ENCODE measurements at places on chromosomes 11 and 22.

DNA sequence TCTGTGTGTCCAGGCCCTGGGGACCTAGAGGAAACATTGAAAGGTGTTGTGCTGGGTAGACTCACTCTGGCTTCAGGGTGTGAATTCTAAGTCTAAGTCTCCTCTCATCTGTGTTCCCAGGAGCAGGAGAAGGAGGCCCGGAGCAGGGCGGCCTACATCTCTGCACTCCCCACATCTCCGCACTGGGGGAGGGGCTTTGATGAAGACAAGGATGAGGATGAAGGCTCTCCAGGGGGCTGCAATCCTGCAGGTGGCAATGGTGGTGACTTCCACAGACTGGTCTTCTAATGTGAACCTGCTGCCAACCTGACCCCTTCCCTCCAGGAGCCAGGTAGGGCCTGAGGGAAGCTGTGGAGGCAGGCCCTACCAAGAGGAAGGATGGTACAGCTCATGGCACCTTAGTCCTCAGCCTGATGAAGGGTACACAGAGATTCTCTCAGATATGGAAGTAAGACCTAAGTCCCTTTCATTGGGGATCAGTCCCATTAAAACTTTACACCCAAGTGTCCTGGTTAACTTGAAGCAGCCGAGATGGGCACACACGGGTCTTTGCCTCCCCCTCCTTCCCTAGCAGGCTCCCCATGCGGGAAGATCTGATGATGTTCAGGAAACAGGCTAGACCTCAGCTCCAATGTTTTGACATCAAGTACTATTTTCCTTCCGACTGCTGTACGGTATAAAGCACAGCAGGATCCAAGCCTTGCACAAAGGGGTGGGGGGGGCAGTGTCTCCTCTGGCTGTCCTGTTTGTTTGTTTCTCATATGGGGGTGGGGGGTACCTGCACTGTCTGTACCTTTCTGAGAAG lies 25.0 kb downstream of the USP35 start:
- DNase-seq: no peak

DNA sequence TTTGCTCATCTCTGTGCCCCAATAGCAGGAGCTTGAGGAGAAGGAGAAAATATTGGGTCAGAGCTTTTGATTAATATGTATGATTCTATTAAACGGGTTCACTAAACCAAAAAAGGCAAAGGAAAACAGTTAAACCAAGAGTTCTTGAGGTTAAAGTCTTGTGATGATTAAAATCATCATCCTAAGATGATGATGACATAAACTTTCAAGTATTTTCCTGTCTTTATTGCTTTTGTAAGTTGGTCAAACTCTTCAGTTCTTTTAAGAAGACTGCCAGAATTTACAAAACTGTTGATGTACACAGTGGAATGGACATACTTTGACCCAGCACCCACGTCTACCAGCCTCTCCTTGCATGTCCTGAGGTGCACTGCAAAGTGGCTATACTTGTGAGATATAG lies 41.0 kb downstream of the FDX1 start:
- no peak for DNase-seq

DNA sequence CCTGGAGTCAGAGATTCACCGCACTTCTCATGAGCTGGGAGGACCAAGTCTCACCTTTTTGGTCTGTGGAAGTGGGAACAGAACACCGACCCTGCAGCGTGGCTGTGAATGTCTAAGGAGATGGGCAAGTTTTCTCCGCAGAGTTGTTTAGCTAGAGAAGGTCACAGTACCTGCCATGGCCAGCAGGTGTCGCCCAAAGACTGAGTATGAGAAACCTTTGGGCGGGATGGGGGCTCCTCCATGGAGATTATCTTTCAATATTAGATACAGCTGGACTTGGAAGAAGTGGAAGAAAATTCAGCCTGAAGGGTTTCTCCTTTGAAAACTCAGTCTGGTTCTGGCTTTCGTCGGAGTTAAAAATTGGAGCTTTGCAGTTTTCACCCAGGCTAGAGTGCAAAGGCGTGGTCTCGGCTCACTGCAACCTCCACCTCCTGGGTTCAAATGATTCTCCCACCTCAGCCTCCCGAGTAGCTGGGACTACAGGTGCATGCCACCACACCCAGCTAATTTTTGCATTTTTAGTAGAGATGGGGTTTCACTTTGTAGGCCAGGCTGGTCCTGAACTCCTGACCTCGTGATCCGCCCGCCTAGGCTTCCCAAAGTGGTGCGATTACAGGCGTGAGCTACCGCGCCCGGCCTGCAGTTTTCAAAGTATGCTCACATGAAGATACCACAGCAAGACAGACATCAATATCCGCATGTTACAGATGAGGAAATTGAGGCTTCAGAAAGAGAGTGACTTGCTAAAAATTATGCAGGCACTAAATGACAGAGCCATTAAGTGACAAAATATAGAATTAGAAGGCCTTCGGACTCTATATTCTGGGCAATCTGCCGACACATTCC lies 10.7 kb upstream of the DSCAML1 start:
- DNase-seq: peak; percentile 66

DNA sequence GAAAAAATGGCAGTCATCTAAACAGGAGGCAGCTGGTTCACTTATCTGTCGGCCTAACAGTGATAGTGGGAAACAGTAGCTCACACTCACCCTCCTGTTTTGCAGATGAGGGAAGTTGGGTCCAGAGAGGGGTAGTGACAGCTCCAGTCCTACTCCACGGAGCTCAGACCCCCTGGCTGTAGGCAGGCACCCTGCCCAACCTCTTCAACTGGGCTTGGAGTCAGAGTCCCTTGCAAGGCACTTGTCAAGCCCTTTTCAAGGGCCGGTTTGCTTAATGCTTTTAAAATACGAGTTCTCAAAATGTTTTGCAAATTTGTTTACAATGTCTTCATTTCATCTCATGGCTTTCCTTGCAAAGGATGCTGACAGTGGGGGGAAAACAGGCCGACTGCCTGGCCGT lies 75.1 kb downstream of the BMAL1 start:
- no peak for DNase-seq

GRCh38 chr22:49575703-49576081 lies 252.0 kb downstream of the BRD1 start:
- DNase-seq: peak; percentile 5

DNA sequence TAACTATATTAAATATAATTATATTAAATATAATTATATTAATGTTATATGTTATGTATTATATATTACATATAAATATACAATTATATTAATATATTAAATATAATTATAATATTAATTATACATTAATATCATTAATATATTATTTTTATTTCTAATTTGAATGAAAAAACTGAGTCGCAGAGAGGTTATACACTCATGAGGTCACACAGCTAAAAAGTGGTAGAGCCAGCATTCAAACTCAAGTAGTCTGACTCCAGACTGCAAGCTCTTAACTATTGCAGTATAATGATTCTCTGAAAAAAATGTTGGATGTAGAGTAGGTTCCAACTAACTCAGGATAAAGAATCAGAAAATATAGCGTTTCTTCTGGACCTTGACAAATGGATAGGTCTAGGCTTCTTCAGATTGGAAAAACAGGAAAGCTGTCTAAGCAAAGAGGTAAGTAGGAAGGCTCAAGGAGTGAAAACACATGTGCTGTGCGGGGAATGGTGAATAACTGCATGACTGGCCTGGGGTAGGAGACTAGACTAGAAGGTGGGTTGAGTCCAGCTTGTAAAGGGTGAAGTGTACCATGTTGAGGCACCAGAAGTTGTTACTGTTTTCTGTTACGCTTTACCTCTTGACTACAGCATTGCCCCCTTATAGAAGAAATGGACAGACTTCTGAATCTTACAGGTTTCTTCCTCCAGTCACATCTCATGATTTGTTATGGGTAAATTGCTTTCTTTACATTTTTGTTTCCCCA lies 80.3 kb downstream of the TRIM44 start:
- no peak for DNase-seq

- no peak for DNase-seq
These were observed 12.4 kb downstream of the CAVIN3 start for GRCh38 chr11:6307876-6308275.

DNA sequence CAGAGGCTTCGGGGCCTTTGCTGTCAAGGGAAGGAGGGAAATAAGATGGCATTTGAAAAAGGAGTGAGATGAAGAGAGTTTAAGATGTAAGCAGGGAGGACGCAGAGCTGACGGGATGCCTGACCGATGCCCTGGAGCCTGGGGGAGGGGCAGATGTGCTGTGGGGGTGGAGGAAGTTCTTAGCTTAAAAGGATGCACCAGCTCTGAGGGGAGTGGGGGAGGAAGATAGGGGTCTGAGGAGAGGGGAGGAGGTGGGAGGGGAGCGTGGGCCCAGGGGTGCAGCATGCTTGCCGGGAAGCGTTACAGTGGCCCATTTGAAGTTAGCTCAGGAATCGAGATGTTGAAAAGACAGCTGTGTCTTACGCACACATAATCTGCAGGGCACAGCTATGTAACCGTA lies 56.3 kb downstream of the RPS6KA4 start:
- DNase-seq: no peak

DNA sequence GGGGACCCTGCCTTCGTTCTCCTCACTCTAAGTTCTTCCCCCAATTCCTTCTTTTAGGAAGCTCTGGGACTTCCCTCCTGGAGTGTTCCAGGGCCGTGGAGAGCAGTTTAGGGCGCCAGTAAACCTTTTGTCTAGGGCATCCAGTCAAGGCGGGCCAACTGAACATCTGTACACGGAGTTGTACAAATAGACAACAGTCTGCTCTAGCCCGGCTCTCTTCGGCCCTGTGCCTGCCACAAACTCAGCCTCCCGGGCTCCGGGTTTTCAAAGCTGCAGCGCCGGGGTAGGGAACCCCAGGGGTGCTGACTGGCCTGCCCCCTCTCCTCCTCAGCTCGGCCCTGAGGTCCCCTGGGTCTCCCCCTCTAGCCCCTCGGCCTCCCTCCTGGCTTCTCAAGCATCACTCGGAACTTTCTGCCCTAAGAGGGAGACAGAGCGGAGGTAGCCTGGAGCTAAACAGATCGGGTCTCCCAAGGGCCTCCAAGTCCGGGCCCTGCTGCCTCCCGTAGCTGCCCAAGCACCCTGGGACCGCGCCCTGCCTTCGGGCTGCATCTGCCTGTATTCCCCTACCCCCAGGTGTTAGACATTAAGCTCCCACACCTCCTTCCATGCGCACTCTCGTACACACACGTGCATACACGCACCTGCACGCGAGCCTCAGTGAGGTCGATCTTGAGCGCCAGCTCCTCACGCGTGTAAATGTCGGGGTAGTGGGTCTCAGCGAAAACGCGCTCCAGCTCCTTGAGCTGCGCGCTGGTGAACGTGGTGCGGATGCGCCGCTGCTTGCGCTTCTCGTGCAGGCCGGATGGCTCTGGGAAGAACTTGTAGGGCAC lies 3.3 kb downstream of the PHOX2A start:
- DNase-seq: no peak

DNA sequence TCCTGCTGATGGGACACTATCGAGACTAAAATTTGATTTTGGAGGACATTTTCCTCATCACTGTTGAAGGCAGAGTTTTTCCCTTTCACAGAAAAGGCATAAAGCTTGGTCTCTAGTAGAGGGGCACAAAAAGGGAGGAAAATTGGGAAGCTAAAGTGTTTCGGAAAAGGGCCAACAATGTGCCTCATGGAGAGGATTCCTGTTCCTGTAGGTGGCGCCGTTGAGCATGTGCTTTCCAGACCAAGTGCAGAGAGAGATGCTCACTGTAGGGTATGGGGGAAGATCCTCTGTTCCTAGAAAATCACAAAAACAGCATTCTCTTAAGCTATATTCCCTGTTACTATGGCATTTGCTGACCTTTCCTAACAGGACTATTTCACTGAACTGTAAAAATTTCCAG lies 18.4 kb upstream of the OR4C5 start:
- DNase-seq: no peak

DNA sequence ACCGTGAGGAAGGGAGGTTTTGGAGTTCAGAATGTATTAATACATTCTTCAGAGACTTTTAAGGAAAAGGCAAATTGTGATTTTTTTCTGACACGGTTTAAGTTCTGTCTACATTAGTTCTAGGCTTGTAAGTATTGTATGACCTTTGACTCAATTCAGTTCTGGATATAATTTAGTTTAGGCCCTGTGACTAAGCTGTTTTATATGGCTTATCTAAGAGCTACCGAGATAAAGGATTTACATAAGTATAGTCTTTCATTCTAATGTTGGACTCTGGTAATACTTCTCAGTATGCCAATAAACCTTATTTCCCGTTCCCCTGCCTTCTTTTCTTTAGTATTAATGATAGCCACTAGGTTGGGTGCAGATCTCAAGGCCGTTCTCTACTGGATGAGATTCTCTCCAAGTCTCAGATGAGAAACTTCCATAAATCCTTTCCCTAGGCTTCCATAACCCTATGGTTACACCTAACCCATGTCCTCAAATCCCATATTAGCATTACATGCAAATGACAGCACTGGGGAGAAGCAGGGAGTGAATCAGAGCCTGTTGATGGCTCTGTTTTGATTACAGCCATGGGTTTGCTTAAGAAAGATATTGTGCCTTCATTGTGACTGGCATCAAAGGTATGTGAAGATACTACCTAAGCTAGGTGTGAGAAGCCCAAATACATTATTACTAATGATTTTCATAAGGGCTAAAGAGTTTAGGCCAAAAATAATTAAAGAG lies 38.7 kb downstream of the BARX2 start:
- no peak for DNase-seq

DNA sequence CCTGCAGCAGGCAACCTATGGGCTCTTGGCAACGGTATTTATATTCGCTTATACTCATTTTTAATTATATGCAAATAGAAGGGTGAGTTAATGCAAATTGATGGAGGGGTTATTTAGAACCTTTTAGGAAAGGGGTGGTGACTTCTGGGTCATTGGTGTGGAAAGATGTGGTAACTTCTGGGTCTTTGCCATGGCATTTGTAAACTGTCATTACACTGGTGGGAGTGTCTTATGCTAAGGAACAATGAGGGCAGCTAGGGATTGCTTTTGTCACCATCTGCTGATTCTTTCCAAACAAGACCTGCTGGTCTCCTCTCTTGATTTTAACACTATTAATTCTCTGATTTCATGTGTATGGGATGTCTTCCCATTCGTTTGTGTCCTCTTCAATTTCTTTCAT lies 11.7 kb upstream of the KAT5 start:
- DNase-seq: no peak

GRCh38 chr11:44627165-44627789 lies 61.8 kb downstream of the CD82 start:
- no peak for DNase-seq

DNA sequence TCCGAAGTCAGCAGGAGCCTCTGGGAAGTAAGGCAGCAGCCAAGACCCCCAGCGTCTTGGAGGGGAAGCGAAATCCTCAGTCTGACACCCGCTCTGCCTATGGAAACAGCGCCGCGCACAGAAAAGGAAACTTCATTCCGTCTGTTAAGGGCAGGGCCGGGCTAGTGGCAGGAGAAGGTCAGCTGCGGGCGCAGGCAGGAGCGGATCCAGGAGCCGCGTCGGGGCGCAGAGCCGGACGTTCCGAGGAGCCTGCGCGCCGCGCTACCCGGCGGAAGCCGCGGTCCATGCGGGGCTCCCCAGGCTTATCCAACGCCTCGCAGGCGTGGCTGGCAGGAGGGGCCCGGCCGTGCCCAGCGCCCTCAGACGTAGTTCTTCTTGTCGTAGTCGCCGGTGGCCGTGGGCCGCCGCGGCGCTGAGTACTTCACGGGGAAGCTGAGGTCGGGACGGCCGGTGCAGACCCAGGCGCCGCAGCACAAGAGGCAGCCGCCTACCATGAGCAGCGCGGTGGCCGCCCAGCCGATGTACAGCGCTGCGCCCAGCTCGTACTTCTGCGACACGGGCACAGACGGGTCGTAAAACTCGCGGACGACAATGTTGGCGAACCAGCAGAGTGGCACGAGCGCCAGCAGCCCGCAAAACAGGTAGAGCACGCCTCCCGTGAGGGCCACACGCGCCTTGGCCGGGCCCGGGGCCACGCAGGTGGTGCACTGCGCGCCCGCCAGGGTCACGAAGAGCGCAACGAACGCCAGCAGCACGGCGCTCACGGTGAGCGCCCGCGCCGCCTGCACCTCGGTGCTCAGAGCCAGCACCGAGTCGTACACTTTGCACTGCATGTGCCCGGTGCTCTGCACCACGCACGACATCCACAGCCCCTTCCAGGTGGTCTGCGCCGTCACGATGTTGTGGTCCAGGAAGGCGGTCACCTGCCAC lies 705 bp downstream of the CLDN5 start:
- no peak for DNase-seq
